Activated CD4-positive, alpha-beta T cell treated with anti-CD3 and anti-CD28 coated beads, Interleukin-2, amount 10 ng/mL, durations not matched to agents 7 days and 5 days (primary cell): ENCODE measurements at places on chromosomes 1 and 21.

GRCh38 chr1:234595899-234596298 lies 14.1 kb downstream of the IRF2BP2 start:
- no peak for DNase-seq

DNA sequence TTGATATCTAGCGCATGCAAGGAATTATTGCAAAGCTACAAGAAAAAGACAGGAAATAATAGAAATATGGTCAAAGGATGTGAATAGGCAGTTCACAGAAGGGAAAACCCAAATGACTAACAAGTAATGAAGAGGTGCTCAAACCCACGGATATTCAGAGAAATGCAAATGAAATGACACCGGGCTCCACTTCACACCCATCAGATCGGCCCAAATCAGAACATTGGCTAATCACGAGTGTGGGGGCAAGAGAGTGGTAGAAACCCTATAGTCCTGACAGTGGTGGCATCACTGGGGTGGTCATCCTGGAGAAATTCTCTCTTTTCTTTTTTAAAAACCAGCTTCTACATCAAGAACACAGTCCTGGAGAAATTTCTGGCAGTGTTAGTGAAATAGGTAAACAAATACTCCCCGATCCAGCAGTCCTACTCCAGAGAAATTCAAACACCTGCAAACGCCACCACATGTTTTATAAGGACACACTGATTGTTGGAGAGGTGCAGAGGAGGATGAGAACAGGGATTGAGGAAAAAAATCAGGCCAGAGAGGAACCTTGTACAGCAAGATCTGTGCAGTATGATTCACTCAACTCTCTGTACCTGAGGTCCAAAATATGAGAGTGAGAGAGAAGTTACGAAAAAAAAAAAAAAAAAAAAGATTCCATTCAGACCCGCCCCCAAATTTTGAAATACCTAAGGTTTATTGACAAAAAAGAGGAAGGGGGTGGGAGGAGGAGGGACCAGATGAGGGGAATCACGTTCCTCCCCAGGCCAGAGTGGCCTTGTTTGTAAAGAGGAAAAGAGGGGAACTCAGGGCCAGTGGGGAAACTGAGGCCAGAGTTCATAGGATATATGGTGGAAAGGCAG lies 9.2 kb upstream of the TNFRSF1B start:
- DNase-seq: no peak

DNA sequence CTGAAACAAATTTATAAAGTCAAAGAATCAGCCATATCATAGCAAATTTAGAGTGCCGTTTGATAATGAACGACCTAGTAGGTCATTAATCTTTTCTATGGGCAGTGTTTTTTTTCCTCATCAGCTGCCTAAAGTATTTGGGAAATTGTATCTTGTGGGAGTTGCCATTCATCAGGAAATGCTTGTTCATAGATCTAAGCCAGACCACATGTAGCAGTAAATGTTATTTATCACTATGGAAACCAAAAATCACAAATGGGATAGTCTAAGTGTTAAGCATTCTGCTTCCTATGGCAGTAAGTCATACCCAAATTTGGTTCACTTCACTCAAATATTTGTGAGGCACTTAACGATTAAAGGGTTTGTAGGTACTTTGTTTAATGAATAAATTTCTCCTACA lies 52.9 kb downstream of the LRRC8D start:
- no peak for DNase-seq

GRCh38 chr1:243471026-243471685 lies 215.3 kb downstream of the SDCCAG8 start:
- no peak for DNase-seq

- no peak for DNase-seq
Observed at GRCh38 chr1:14010476-14010875, 310.5 kb downstream of the PRDM2 start.
